ENCODE measurements at places on chromosomes 12 and 14.
A peak's percentile ranks its signal among the peaks of the same experiment; 100 is the strongest.

- peak; percentile 99 for DNase-seq
These were observed 19.4 kb downstream of the ABCB9 start for GRCh38 chr12:122946690-122947341.

DNA sequence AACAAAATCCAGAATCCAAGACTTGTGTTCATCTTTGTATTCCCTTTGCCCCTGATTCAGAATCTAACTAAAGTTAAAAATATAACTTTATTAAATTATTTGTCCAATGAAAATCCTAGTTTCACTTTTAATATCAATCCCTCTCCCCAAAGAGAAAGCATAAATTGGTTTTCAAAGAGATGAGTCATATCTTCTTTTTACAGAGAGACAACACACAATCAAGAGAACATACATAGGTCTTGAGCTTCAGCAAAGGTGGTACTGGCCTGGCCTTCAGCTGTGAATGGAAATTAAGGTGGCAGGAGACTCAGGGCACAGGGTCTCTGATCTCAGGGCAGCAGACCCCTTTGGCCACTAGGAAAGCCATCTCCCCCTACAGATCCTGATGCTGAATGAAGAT is 4.3 kb upstream of the ASCL1 start:
- DNase-seq = no peak

DNA sequence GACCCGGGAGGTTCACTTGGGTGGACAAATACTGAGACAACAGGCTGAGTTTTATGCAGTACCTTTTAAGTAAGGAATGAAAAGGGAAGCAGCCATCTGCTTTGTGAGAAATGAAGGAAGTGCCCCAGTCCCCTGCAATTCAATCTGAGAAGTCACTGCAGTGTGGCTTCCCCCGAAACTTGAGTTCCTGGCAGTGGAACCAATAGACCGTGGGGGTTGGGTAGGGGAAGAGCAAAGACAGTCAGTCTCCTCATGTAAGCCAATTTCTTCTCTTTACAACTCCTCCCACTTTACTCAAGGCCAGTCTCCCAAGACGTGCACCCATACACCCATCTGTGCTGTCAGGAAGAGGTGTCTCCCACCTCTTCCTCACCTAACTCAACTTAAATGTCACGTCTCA is 206.5 kb downstream of the BCAT1 start:
- peak; percentile 88 for DNase-seq

- DNase-seq = peak; percentile 36
These were observed 26.5 kb downstream of the ZBTB42 start for GRCh38 chr14:104827177-104828055.

- DNase-seq = no peak
These were observed 147.1 kb downstream of the FOXA1 start for GRCh38 chr14:37447883-37448391.

GRCh38 chr14:35366056-35366451 is 38.5 kb downstream of the NFKBIA start:
- peak; percentile 96 for DNase-seq

All from inflammatory macrophage treated with lipopolysaccharide for 4 hours (primary cell).